ENCODE measurements at places on chromosomes 4 and X.
A peak's percentile ranks its signal among the peaks of the same experiment; 100 is the strongest.

DNA sequence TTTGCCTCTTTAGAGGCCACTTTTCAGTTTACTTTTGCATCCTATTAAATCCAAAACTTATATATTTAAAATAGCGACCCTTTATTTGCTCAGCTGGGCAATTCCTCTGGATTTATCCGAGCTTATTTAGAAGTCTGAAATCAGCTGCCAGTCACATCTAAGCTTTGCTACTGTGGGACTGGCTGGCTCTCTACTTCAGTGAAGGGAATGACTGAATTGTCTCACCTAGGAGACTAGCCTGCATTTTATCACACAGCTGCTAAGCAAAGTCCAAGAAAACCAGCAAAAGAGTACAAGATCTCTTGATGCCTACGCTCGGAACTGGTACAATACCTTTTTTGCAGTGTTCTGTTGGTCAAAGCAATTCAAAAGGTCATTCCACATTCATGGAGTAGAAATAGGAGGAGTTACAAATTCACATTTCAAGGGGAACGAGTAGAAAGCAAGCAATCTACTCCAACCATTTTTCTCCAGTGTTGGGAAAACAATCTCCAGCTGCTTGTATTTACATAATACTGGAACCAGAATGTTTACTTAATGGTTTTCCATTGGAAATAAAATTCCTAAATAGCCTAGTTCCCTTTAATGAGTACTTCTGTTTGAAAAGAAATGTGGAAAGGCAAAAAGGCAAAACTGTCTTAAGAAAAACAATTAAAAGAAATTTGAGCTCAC, 160.2 kb downstream of the MAGEB5 start:
- no peak for DNase-seq

DNA sequence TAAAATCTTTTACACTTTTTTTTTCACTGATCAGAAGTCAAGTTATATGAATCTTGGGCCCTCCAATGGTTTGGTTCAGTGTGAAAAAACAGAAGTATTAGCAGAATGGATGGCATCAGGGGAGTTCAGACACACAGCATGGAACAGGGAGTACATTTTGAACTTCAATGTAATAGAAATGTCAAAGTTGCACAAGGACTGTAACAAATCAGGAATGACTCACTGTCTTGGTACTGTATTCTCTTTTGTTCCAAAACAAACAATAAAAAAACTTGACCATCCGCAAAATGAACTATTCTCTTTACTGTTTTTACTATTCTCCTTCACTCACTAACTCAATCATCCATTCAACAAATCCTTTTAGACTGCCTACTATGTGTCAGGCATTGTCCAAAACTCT, 401.0 kb downstream of the FSTL5 start:
- DNase-seq: no peak

- no peak for DNase-seq
These were observed 225.8 kb upstream of the TEX13C start for GRCh38 chrX:125093852-125094251.

- DNase-seq: no peak
These were observed 17.0 kb downstream of the RBMX2 start for GRCh38 chrX:130418740-130419139.

- DNase-seq: no peak
These were observed 66.2 kb downstream of the FHIP1A start for GRCh38 chr4:151475035-151475714.

GRCh38 chr4:170849969-170850368, 760.2 kb upstream of the AADAT start:
- DNase-seq: no peak

GRCh38 chr4:28842271-28842670, 1877.9 kb upstream of the PCDH7 start:
- DNase-seq: no peak

DNA sequence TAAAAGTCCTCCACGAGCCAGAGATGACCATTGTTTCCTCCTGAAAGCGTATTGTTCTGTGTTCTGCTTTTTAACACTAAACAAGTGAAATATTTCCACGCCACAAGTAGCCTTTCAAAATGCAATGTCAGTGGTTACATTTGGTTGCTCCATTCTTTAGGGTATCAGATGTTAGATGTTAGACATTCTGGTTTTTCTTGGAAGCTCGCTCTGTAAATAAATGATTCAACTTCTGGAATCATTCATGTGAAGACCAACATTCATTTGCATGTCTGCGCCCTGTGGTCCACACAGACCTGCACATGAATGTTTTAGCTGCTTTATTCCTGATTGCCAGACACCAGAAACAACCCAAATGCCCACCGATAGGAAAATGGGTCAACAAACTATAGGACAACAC, 38.0 kb upstream of the HELT start:
- DNase-seq: no peak

GRCh38 chrX:22365460-22365859, 92.7 kb downstream of the CBLL2 start:
- DNase-seq: no peak

- DNase-seq: no peak
These were observed 77.3 kb downstream of the STK32B start for GRCh38 chr4:5128569-5128968.

- DNase-seq: peak; percentile 50
These were observed 1.4 kb downstream of the HGFAC start for GRCh38 chr4:3442959-3443749.

GRCh38 chrX:15465347-15465746, 27.8 kb downstream of the PIR start:
- DNase-seq: no peak

DNA sequence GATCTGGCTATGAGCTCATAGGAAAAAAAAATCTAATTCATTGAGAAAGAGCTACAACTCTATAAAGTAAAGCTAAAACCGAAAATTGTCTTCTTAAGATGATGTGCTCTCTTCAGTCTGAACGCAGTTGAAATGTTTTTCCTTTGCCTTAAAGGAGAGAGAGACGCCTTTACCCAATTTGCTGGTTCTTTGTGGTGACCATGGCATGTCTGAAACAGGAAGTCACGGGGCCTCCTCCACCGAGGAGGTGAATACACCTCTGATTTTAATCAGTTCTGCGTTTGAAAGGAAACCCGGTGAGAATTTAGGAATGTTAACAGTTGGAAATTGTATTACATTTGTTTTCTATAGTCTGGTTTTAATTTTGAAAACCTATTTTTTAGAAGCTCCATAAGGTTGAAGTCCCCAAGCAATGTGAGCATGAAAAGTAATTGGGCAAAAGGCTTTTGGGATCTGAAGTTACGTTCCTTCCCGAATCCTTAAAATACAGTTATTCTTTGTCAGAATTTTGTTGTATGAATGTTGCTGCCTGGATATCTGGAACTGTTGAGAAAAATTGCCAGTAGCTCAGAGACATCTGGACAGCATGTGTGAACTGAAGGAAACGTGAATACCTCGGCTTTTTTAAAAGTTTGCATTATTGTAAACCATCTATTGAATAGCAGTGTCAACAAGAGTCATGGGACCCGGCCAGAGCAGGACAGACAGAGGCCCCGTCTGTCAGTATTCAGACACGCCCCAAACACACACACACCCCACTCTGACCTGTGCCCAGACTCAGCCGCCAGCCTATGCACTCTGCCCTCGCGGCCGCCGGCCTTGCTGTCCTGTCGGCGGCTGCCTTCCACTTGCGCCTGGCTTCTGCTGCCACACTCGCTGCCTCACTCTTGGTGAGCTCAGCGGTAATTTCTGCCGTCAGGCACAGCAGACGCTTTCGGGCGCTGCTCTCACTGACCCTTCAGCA, 9.9 kb downstream of the PIGG start:
- DNase-seq: no peak

DNA sequence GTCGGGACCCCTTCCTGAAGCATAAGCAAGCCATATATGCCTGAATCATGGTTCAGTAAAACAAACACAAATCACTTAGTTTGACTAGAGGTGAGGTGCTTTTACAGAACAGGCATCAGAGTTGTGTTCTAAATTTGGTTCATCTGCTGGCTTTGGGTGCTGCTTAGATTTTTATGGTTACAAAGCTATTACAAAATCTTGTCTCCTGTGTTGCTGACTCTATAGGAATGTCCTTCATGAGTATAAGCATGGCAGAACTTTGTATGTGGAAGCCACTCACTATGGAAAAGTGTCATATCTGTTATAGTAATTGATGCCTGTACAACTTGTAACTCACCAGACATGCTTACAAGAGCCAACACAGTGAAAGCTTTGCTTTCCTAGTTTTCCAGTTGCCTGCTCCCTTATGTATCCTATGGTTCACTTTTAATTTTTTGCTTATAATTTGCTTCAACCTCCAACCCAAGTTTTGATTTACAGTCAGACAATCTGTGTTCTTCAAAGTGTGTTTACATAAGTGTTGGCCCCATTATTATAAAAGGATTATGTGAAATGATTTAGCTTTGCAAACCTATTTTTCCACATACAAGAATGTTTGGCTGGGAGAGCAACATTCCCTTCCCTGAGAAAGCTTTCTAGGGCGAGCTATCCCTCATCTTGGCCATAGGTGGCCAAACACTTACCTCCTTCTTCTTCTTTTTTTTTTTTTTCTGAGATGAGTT, 30.0 kb upstream of the CYP2U1 start:
- DNase-seq: no peak

GRCh38 chr4:113682730-113683537, 78.6 kb downstream of the CAMK2D start:
- DNase-seq: no peak

DNA sequence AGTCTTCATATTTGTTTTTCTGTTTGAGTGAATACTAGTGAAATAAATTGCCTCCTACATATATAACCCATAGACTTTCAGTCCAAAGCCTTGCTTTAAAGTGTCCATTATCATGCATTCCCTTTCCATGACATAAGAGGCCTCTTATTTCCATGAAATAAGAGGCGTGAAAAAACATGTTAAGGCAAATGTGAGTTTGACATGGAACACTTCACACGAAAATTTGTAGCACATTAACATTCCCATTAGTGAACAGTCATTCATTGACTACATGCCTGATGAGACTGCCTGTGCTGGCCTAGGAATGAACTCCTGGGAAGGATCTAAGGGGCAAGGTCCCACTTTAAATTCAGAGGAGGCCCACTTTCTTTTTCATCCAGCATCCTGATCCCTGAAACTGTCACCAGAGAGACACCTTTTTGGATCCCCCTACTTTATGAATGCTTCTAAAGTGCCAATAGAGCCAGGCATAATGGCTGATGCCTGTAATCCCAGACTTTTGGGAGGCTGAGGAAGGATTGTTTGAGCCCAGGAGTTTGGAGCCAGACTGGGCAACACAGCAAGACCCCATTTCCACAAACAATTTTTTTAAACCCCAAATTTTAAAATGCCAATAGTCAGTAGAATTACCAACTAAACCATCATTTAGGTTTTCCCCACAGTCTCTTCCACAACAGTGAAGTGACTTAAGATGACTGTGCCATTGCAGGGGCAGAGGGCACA, 6.7 kb downstream of the RTL8B start:
- no peak for DNase-seq

DNA sequence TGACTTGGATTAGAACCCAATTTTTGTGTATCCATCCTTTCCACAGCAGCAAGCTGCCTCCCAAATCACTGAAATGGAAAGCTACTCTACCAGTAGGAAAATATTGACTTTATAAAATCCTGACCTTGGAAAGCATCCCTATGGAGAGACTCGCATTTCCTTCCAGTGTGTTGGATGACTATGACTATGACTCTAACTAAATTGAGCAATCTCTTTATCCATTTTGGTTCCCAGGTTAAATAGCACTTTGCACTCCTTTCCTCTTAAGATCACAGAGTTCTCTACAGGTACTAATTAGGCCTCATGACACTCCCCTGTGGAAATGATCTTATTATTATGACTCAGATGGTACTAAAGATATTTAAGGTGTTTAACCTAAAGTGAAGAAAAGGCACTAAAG, 431.8 kb downstream of the PPARGC1A start:
- DNase-seq: no peak

- DNase-seq: no peak
These were observed 119.4 kb upstream of the C1GALT1C1 start for GRCh38 chrX:120749141-120749846.

GRCh38 chr4:41119867-41120295, 94.5 kb downstream of the APBB2 start:
- no peak for DNase-seq

DNA sequence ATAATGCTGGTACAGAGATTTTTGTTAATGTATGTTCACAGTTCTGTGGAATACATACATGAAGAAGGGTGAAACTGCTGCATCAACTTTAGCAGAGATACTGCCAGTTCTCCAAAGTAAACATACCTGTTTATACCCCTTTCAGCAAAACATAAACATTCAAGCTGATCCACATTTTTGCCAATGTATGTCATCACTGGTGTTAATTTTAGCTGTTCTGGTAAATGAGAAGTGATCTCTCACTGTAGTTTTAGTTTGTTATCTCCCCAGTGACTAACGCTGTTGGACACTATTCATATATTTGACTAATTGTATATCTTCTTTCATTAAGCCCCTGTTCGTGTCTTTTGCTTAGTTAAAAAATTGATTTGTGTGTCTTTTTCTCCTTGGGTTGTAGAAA, 82.0 kb downstream of the HAUS3 start:
- no peak for DNase-seq

- no peak for DNase-seq
These were observed 55.0 kb upstream of the PAK3 start for GRCh38 chrX:111041018-111041462.

- peak; percentile 31 for DNase-seq
These were observed at the start of gene TLR2 for GRCh38 chr4:153684182-153684970. Gene TLR2 (plus strand): TSS chr4:153684280. CDS start chr4:153702908, 18,628 bp downstream.

DNA sequence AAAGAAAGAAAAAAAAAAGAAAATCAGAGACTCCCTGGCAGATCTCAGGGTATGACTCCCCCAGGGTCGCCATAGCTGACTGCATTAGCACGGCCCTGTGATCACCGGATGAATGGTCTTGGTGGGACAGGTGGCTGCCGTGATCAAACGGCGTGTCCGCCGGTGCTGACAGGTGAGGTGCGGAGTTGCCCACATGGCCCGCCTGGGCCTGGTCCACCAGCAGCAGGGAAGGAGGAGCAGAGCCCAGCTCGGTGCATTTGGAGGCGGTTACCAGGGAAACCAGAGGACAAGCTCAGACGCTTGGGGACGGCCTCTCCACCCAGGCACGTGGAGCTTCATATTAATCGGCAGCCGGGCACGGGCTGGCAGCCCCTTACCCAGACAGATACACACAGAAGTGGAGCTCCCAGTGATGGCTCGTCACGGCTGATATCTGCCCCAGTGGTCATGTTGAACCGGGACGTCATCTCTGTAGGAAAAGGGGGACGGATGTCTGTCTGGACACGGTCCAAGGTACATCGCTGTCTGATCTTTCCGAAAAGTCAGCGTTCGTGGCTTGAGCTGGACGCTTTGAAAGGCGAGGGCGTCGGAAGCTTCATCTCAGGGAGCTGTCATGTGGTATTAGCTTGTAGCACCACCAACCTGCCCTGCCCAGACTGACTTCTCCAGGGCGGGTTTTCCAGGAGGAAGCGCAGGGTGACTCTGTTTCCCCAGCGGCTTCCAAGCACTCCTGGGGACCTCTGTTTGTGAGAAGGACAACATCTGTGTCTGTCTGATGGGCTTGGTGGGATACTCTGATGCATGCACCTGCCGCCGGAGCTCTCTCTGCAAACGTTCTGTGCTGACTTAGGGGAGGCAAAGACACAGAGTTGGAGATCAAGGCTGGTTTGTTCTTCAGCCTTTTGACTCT, 180.7 kb downstream of the CRLF2 start:
- no peak for DNase-seq

- no peak for DNase-seq
These were observed 1.1 kb downstream of the TAFAZZIN start for GRCh38 chrX:154412468-154412867.

- DNase-seq: no peak
These were observed 117.1 kb upstream of the BMP3 start for GRCh38 chr4:80913381-80913780.
